NCI-H524 treated with DMSO at 0.1 percent for 48 hours (cell line): ENCODE measurements at places on chromosomes 5 and 9.

DNA sequence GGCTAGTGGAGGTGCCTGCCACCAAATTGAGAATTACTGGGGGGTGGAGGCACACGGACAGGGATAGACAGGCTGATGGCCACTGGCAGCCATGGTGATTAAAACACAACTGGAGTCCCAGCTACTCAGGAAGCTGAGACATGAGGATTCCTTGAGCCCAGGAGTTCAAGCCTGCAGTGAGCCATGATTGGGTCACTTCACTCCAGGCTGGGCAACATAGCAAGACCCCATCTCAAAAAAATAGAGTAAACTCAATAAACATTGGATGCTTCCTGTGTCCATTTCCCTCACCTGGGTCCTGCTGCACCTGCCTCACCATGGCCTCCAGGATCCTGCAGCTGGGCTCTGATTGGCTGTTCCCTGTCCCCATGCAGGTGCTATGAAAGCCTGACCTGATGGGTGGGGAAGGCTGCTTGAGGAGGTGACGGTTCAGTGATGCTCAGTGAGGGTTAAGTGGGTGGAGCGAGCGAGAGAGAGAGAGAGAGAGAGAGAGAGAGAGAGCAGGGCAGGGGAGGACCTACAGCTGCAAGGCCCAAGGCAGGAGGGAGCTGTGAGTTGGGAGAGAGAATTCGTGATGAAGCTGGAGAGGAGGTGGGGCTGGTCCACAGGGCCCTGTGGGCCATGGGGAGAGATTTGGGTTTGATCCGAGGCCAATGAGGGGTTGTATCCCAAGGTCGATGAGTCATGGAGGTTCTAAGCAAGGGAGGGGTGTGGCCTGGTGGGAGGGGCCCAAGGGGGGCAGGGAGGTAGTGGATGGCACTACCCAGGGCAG, 36.7 kb upstream of the FUBP3 start:
- DNase-seq = no peak

GRCh38 chr5:178404987-178405386, 172.4 kb upstream of the PHYKPL start:
- DNase-seq = no peak

DNA sequence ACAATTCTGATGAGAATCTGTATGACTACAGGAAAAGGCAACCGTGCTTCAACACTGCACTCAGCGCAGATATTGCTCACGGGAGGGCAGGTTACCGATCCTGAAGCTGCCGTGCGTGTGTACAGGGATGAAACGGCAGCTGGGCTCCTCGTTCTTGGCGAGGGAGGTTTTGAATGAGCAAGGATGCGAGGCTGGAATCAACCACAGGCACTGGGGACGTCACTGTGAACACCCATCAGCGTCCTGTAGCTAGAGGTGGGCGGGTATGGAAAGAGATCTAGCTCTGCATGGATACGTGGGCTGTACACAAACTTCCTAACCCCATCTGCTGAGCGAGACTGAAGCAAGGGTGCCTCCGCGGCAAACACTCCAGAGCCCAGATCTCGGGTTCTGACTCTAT, 84.3 kb upstream of the COL5A1 start:
- DNase-seq = no peak

GRCh38 chr9:123450996-123451395, 95.0 kb downstream of the CRB2 start:
- DNase-seq = no peak

GRCh38 chr9:126893079-126893478, 21.5 kb upstream of the RALGPS1 start:
- no peak for DNase-seq

- no peak for DNase-seq
Observed at GRCh38 chr9:136725612-136726011, 13.2 kb downstream of the DIPK1B start.

DNA sequence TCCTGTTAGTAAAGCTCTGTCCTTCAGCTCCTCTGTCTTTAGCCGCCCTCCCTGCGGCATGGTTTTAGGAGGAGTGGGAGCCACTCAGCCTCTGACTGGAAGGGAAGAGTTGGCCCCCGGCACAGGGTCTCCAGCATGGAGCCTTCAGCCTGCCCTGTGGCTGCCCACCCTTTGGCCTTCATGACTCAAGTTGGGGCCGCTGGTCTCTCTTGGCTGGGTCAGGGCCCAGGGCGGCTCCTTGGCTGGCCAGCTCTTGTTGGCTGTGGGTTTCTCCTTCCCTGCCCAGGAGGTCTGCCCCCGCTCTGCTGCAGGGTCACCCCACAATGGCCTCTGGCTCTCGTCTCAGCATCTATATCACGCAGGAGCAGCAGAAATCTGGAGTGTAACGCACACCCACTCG, 25.7 kb downstream of the FGF1 start:
- no peak for DNase-seq

DNA sequence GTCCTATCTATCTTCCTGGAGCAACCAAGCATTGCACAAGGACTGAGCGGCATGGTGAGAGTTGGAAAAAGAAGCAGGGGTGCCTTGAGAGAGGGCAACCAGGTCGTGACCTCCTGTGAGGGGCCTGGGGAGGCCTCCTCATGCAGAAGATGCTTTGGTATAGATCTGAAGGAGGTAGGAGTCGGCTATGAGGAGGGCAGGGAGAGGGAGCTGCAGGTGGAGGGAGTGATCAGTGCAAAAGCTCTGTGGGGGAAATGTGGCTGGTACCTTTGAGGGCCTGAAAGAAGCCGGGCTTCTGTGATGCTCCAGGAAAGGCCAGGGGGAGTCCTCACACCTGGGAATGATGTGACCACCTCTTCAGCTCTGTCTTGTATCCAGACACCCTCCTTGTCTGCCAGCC, 3.6 kb upstream of the SLC25A48 start:
- no peak for DNase-seq

GRCh38 chr9:30078195-30078594, 2306.2 kb upstream of the ACO1 start:
- DNase-seq = no peak

DNA sequence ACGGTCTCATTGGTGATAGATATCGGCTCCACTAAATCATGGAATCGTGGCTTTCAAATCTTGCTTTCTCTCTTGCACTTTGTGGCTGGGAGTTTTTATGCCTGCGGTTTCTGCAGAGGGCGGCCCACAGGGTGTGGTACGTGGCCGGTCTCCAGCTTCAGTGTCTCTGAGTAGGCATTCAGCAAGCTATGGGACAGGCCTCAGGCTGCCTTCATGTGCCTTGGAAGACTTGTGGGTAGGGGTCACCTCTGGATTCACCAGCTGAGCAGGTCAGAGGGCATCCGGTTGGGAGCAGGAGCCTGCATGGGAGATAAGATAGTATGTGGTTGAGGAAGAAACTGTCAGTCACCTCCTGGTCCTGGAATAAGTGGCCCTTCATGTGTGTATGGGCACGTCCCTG, 47.7 kb downstream of the AMBP start:
- no peak for DNase-seq

DNA sequence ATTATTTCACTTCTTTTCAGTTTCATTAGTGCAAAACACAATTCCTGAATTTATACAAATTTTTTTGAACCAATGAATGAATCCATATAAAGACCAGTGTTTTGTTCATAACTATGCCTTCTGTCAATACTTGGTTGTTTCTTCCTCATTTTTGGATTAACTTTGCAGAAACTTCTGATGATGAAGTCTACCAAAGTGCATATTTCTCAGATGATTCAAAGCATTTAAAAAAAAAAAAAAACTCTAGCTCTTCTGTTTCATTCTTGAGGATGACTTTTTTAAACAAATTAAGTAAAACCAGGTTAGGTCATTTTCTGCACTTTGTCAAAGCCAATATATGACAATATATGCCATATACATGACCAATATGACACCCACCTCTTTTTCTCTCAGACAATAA, 92.6 kb downstream of the CHSY3 start:
- no peak for DNase-seq

DNA sequence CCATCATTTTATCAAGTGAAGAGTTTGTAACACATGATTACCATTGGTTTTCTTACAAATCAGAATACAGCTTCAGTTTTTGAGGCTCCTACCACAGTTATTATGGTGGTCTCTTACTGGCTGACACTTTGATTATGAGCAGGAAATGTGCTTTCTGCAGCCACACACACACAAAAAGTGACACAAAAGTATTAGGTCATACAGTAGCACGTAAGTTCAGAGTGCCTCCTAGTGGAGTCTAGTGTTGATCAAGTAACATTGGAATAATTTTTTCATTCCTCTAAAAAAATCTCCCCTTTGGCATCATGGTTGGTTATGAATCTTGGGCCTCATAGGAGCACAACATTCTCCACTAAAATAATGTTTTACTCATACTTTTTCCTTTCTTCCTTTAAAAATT, 37.6 kb downstream of the PAM start:
- no peak for DNase-seq

- DNase-seq = no peak
Observed at GRCh38 chr9:118644066-118644465, 725.2 kb downstream of the BRINP1 start.

DNA sequence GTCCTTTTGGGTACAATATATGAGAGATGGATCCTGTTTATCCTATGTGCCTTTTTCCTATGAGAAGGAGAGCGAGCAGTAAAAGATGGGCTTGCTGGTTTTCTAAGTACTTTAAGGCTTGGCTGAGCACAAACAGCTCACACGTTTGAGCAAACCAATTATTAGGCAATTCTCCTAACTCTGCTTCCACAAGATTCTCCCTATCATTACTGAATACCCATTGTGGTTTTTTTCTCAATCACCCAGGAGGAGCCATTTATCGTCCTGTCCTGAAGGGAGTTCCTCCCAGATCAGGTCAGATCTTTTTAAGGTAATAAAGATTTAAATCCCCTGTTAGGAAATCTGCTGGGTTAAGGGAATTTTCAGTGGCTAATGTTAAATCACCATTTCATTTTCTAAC, 19.4 kb upstream of the C1QTNF3 start:
- DNase-seq = no peak

DNA sequence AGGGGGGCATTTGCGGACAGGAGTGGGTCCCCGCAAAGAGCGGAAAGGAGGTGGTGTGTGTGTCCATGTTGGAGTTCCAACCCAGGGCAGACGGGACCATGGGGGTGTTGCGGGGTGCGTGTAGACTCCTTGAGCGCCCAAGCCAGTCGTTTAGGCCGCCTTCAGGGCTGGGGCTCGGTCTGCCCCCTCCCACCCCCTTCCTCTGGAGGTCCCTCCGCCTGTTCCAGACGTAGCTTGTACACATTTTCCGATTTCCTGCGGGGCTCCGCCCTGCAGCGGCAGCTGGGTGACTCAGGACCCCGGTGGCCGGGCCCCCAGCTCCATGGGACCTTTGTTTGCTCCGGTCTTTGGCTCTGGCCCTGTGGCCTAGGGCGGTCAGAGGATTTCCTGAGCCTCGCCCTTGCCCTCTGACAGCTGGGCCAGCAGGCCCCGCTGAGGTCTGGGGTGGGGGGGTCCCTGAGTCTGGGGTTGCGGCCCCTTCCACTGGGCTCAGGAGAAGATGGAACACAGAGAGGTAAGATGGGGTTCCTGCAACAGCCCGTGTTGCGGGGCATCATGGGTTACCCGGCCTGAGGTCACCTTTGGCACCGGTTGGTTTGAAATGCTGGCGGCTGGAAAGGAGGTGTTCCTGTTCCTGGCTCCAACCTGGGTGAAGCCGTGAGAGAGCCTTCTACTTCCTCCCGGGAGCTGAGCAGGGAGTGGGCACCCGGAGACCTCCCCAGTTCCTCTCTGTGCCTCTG, 1.5 kb downstream of the PKN3 start:
- DNase-seq = no peak

GRCh38 chr5:115709585-115709984, 83.7 kb upstream of the TMED7 start:
- no peak for DNase-seq

DNA sequence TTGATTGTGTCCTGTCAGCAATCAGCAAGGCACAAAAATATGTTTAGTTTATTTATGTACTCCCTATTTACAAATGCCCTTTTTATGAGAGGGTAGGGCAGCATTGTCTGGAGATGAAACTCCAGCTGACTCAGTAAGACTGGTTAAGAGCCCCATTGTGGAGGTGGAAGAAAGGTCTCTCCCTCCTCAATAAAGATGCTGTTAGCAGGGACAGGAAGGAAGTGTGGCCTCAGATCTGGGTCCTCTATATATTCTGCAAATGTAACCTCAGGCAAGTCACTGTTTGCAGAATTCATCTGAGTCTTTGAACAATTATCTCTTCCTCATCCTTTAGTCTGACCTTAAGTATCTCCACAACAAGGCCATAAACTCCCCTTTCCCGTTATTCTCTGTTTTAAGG, 48.3 kb upstream of the TRAF1 start:
- no peak for DNase-seq

DNA sequence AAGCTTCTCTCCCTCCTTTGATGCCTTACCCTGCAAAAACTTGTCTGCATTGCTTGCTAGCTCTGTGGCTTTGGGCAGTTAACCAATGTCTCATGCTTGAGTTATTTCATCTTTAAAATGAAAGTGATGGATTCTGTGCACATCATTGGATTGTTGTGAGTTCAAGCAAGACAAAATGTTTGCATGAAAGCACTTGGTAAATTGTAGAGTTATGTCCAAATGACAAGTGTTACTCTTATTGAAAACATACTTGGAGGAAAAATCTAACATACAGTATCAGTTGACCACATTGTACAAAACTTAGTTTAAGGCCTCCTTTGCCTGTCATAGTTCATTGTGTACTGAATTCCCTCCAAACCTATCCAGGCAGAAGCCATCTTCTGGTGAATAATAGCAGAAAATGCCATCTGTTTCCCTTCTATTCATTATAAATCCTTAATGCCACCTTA, 30.0 kb downstream of the TGFBR1 start:
- no peak for DNase-seq

DNA sequence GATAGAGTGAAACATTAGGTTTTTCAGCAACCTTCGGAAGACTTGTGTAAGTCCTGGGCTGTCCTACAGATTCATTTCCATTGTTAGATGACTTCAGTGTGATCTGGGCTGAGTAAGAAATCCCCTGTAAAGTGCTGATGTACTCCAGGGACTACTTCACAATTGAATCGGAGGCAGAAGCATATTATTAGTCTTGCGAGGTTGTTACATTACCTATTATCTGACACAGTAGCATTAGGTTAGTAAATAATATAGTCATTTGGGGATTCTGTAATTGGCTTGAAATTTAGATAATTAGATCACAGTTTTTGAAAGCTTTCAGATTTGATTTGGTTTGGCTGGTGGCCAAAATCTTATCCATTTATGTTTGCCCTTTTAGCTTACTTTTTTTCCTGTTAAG, 62.4 kb downstream of the DMRT1 start:
- no peak for DNase-seq

- DNase-seq = no peak
Observed at GRCh38 chr9:96636368-96636767, 16.7 kb upstream of the CDC14B start.

GRCh38 chr5:112973036-112973435, 3.6 kb upstream of the DCP2 start:
- no peak for DNase-seq
